Pericardium fibroblast (primary cell): ENCODE measurements at places on chromosomes 1 and 21. TPM values are rescaled to one million over a fixed set of nuclear protein-coding genes. Genes with fewer than 3 reads are reported as not detected.

Gene TCHH
- not detected in 2 replicates for total RNA-seq

Gene HTR1D
- total RNA-seq: not detected in 2 replicates

Gene SPATA46
- total RNA-seq: not detected in 2 replicates

Gene SYPL2
- total RNA-seq: 0.23 and 1.4 TPM in 2 replicates

Gene TGFBR3
- total RNA-seq: 20.0 and 34.2 TPM in 2 replicates

Gene FCGR3B
- not detected in 2 replicates for total RNA-seq

Gene NGF
- total RNA-seq: 3.6 and 22.8 TPM in 2 replicates

Gene GJA9
- not detected in 2 replicates for total RNA-seq

Gene ALX3
- total RNA-seq: not detected in 2 replicates

Gene CHD1L
- total RNA-seq: 18.0 and 32.9 TPM in 2 replicates

Gene TEX38
- not detected in 2 replicates for total RNA-seq

Gene RPTN
- total RNA-seq: not detected in 2 replicates

Gene DCST2
- total RNA-seq: not detected in 2 replicates

Gene NOS1AP
- 2.0 TPM in 1 of 2 replicates, not detected in the other for total RNA-seq

Gene RAP1GAP
- total RNA-seq: 0.82 TPM in 1 of 2 replicates, not detected in the other

Gene PLA2G2C
- not detected in 2 replicates for total RNA-seq

Gene ZBTB8A
- 3.1 and 4.9 TPM in 2 replicates for total RNA-seq

Gene SPAG17
- total RNA-seq: under 0.01 TPM in 1 of 2 replicates, not detected in the other

Gene NECTIN4
- total RNA-seq: 0.12 TPM in 1 of 2 replicates, not detected in the other

Gene SPRR3
- total RNA-seq: not detected in 2 replicates

Gene KLF17
- under 0.01 TPM in 1 of 2 replicates, not detected in the other for total RNA-seq

Gene TOR1AIP1
- total RNA-seq: 54.3 and 69.9 TPM in 2 replicates

Gene PRAMEF18
- not detected in 2 replicates for total RNA-seq

Gene CHRM3
- total RNA-seq: 0.09 and 0.12 TPM in 2 replicates

Gene EYA3
- total RNA-seq: 8.5 and 16.9 TPM in 2 replicates

Gene CELA2B
- not detected in 2 replicates for total RNA-seq

Gene PLA2G2F
- not detected in 2 replicates for total RNA-seq

Gene B3GALT6
- 34.2 and 34.5 TPM in 2 replicates for total RNA-seq

Gene KCNE1
- total RNA-seq: 0.35 TPM in 1 of 2 replicates, not detected in the other

Gene MMP23B
- total RNA-seq: 117 and 174 TPM in 2 replicates

Gene NTMT2
- not detected in 2 replicates for total RNA-seq

Gene FCN3
- total RNA-seq: 0.12 TPM in 1 of 2 replicates, not detected in the other

Gene RGS16
- total RNA-seq: 0.09 and 0.23 TPM in 2 replicates

Gene GABPB2
- total RNA-seq: 4.6 and 9.2 TPM in 2 replicates

Gene CALML6
- total RNA-seq: 0.51 TPM in 1 of 2 replicates, not detected in the other

Gene AADACL4
- 0.58 TPM in 1 of 2 replicates, not detected in the other for total RNA-seq

Gene CLCNKB
- total RNA-seq: 0.09 and 0.23 TPM in 2 replicates

Gene CDA
- 1.5 and 2.2 TPM in 2 replicates for total RNA-seq

Gene RGS4
- total RNA-seq: 12.3 and 42.2 TPM in 2 replicates

Gene CYYR1
- total RNA-seq: 0.26 TPM in 1 of 2 replicates, not detected in the other

Gene EDARADD
- total RNA-seq: 0.26 TPM in 1 of 2 replicates, not detected in the other

Gene RIPPLY3
- total RNA-seq: not detected in 2 replicates

Gene SMYD3
- total RNA-seq: 21.5 and 22.1 TPM in 2 replicates

Gene LCE3E
- total RNA-seq: not detected in 2 replicates

Gene ST6GALNAC5
- total RNA-seq: 3.8 and 6.7 TPM in 2 replicates

Gene GOLPH3L
- 16.2 and 16.6 TPM in 2 replicates for total RNA-seq

Gene HCRTR1
- 0.70 TPM in 1 of 2 replicates, not detected in the other for total RNA-seq

Gene BCAR3
- 20.9 and 25.3 TPM in 2 replicates for total RNA-seq

Gene ENAH
- 25.1 and 50.0 TPM in 2 replicates for total RNA-seq

Gene PLA2G4A
- total RNA-seq: 21.4 and 103 TPM in 2 replicates

Gene FAAH
- total RNA-seq: 0.43 and 2.1 TPM in 2 replicates

Gene LRRC38
- 1.1 TPM in 1 of 2 replicates, not detected in the other for total RNA-seq

Gene MXRA8
- 368 and 672 TPM in 2 replicates for total RNA-seq

Gene CD101
- 0.09 and 0.12 TPM in 2 replicates for total RNA-seq

Gene LORICRIN
- total RNA-seq: not detected in 2 replicates

Gene CD48
- not detected in 2 replicates for total RNA-seq

Gene HORMAD1
- not detected in 2 replicates for total RNA-seq
